AG10803 (cell line): ENCODE measurements at places on chromosomes 7 and 10.

GRCh38 chr10:117878626-117879025, 168.1 kb downstream of the RAB11FIP2 start:
- DNase-seq, result no peak

GRCh38 chr7:100944138-100944537, 5.2 kb upstream of the MUC3A start:
- DNase-seq, result no peak

DNA sequence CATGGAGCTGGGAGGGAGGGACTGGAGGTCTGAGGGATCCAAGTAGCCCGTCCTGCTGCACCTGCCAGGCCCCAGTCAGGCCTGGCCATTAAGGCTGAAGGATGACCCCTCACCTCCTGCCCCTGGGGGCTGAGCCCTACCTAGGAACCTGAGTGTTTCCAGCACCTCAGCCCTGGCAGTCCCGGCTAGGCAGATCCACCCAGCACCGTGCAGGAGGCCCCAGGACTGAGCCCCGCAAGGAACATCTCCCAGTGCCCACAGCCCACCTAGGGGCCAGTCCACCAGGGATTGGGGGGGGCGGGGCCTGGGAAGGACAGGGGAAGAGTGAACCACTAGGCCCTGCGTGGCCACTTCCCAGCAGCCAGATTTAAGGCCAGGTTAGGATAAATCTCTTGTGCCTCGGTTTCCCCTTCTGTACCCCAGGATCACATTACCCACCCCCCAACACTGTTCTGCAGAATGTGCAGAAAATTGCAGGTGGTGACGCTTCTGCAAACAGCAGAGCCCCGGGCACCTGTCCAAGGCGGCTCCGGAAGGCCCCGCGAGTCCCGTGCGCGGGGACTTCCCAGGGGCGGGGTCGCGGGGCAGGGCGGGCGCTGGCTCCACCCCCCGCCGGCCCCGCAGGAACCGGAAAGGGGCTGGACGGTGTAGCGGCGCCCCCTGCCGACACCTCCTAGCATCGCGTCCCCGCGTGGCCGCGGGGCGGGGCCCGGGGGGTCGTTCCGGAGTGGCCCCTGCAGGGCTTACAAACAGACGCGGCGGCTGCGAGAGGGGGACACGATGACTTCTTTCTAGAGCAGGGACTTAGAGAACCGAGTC, 55.9 kb downstream of the PWWP2B start:
- peak; percentile 50 for DNase-seq

DNA sequence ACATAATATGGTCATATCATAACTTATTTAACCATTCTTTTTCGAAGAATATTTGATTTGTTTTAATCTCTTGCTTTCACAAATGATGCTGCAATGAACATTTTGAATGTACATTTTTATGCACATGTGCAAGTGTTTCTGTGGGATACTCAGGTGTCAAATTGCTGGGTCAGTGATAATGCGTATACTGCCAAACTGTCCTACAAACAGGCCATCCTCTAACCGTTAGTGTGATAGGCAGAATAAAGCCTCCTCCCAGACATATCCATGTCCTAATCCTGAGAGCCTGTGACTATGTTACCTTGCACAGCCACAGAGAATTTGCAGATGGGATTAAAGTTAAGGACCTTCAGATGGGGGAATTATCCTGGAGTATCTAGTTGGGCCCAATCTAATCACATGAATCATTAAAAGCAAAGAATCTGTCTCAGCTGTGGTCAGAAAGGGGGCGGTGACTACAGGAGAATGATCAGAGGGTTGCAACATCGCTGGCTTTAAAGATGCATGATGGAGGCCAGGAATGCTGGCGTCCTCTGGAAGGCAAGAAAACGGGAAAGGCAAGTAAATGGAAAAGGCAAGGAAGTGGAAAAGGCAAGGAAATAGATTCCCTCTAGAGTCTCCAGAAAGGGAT, 46.7 kb downstream of the FZD1 start:
- peak; percentile 67 for DNase-seq

DNA sequence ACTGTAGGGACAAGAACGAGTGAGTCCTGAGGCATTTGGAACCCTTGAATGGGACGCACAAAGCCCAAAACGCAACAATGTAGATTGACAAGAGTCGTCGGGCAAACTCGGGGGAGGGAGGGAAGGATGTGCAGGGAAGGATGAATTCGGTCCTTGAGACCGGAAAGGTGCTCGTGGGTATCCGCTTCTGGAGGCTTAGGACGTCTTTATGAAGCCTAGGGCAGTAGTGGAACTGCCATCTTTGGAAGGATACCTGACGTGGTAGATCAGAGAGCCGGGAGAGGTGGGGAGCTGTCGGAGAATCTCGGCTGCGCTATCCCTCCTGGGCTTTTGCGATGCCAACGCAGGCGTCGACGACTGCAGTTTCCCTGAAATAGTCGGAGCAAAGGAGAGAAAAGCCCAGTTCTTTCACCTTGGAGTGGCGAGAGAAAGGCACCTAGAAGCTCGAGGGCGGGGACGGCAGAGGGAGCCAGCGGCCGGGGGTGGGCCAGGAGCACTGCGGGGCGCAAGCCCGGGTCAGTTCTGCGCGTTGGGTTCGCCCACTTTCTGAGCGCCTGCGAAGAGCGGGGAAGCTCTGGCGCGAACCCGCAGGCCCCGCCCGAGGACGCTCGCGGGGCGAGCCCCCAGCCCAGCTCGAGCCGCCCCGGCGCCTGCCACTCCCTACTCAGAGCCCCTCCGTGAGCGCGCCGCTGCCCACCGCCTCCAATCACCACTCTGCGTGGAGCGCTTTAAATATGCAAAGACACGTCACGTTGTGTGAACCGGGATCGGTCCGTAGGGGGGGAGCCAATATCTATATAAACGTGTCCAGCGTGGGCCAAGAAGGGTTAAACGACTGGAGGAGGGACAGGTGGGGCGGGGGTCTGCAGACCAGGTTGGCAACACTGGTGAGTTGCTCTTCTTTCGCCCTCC, at the start of gene CYP26C1:
TSS of gene CYP26C1 (plus strand) at position 824 of the 912 bp plus-strand sequence. CDS start 466 bp downstream, outside the sequence.
- DNase-seq, result no peak

DNA sequence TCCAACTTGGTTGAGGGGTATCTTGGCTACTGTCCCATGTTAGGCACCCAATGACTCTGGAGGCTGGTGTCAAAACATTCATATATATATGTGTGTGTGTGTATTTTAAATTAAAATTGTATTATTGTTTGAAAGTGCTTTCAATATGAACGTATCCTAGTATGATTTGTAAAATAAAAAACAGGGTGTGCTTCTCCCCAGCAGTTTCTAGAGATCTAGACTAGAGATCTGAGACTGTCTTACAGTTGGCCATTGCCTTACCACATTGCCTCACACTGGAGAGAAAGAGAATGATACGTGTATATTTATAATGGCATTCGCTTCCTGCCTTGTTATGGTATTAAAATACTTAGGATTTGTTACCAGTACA, 1.2 kb downstream of the BAG3 start:
- DNase-seq, result peak; percentile 72

DNA sequence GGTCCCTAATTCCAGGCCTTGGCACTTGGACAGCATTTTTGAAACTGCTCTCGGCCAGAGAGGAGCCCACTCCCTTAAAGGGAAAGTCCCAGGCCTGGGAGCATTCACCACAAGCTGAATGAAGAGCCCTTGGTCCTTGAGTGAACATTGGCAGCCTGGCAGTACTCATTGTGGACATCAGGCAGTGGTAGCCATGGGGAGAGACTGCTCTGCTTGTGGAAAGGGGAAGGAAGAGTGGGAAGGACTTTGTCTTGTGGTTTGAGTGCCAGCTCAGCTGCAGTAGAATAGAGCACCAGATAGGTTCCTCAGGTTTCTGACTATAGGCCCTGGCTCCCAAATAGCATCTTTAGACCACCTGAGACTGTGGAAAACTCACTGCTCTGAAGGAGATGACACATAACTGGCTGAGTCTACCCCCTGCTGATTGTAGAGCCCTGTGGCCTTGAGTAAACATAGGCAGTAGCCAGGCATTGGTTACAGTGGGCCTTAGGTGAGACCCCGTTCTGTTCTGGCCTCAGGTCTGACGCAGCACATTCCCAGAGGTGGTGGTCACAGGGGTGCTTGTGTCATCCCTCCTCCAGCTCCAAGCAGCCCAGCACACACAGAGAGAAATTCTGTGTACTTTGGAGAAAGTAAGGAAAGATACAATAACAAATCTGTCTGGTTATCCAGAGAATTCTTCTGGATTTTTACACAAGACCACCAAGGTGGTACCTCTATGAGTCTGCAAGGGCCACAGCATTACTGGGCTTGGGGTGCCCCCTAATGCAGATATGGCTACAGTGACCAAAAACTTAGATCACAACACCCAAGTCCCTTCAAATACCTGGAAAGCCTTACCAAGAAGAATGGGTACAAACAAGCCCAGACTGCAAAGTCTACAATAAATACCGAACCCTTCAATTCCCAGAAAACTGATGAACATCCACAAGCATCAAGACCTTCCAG, 153.8 kb downstream of the GNAI1 start:
- DNase-seq, result no peak

DNA sequence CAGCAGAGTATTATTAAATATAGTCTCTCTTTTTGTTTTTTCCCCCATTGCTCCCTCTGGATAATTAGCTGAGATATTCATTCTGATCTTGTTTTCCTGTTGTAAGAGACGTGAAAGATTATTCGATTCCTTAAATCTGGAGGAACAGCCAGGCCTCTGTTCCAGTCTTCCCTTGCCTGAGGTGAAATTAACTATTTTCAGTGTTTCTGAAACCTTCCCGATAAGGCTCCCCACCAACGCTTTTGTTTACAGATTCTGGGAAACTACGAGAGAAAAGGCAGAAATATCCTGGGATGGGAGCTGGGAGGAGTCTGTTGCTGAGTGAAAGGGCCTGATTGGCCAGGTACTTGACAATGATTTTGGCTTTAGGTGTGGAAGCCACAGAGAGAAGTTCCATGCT, 63.6 kb upstream of the AGR3 start:
- no peak for DNase-seq

DNA sequence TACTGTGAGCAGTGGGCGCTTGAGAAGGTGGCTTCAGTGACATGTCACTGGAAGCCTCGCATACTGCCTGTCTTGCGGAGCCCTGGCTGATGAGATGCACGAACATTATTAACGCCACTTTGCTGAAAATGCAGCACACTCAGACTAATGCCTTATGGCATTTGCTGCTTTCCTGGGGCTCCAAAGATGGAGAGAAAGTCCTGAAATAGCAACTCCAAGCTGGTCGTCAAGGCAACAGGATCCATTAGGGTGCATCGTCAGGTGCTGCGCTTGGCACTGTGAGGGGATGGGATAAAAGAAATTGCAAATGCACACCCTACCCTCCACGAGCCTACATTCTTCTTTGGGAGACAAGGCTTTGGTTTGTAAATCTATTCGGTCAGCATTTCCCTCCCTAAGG, 592.5 kb downstream of the TYW1 start:
- DNase-seq, result no peak

DNA sequence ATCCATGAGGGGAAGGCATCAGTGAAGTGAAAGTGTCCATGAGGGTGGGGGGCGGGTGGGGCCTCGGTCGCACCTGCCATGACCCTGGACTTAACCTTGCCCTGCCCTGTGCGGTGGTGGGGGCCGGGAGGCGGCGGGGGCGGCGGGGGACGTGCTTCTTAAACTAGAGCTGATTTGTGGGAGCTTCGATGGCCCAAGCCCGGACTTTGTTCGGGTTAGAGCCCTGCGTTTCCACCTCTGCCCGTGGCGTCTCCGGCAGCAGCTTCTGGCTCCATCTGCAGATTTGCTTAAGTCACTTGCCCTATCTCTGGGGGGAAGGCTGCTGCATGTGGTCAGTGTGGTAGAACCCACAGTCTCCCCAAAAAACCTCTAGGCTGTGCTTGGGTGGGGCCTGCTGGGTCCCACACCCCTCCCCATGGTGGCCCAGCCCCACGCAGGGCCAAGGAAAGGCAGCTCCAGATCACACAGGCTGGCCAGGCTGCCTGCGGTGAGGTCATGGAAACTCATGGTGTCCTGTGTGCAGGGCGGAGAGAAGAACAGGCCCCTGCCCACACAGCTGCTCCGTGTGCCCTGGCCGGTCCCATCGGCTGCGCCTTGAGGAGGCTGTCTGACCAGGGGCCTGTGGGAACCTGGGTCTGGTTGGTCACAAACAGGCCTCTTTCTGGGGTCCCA, 93.2 kb downstream of the INPP5A start:
- peak; percentile 17 for DNase-seq

DNA sequence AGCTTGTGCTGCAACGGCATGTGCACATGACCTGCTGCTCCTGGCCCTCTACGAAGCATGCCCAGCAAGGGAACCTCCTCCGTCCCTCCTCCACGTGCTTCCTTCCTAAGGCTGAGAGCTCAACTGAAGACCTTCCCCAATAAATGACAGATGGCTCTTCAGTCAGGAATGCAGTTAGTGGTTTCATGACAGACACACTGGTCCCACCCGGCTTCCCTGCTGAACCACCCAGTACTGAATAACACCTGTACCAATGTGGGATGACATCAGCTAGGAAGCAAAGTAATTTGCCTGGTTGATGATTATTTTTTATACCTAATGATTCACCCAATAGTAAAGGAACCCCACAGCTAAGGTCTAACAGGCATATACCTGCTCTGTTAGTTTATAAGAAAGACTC, 69.1 kb downstream of the SCRN1 start:
- no peak for DNase-seq

DNA sequence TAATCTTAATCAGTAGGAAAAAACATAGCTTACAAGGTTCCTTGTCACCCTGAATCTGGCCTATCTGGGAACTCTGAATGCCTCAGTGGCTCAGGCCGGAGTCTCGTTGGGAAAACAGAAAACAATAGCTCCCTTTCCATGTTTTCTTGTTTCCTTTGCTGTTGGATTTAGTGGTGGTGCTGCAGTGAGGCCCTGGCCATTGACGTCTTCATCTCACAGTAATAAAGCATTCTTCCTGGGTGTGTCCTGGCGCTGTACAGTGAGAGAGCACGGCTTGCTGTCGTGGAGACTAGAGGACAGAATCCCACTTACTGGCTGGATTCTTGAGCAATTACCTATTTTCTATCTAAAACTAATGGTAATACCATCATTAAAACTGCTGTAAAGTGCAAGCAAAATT, 1.3 kb upstream of the SPOCK2 start:
- no peak for DNase-seq

DNA sequence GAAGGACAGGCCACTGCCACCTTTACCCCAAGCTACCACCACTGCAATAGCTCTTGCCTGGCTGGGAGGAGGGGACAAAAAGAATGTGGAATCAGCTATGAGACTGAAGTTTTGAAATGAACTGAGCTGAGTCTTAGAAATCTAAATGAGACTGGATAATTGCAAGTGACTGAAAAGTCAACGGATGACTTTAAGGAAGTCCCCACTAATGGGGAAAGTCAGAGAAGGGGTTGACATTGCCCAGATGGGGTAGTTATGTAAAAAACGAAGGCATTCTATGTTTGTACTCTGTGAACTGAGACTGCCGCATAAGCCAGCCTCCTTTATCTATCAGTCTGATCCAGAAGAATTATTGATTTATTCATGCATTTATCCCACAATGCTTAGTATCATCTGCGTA, 67.2 kb downstream of the RBM20 start:
- DNase-seq, result no peak
